Activated CD8-positive, alpha-beta T cell treated with anti-CD3 and anti-CD28 coated beads, Interleukin-2, amount 10 ng/mL, durations not matched to agents 7 days and 5 days (primary cell): ENCODE measurements at places on chromosomes 2 and 18. TPM values are rescaled to one million over a fixed set of nuclear protein-coding genes. Genes with fewer than 3 reads are reported as not detected.

- DNase-seq = peak; percentile 55
These were observed at the start of gene WNT10A for GRCh38 chr2:218880102-218880858. WNT10A (plus strand) TSS chr2:218880852; CDS start chr2:218880996, 144 bp downstream.

GRCh38 chr2:188964976-188965546, 9.1 kb upstream of the COL3A1 start:
- DNase-seq = no peak

- DNase-seq = no peak
These were observed 547.3 kb upstream of the FANCL start for GRCh38 chr2:58788402-58788801.

- DNase-seq = no peak
These were observed 259.1 kb downstream of the TWIST2 start for GRCh38 chr2:239106966-239107365.

- peak; percentile 71 for DNase-seq
These were observed 19.2 kb downstream of the POU3F3 start for GRCh38 chr2:104872866-104873688.

The IL37 gene
- not detected for total RNA-seq

The MC5R gene
- total RNA-seq = not detected

The CNTNAP5 gene
- not detected for total RNA-seq
